Hematopoietic multipotent progenitor cell (in vitro differentiated cells): ENCODE measurements at places on chromosomes 16 and 17.

GRCh38 chr17:49691086-49691676 lies 13.3 kb upstream of the SPOP start:
- no peak for DNase-seq

- DNase-seq, result no peak
Measured at GRCh38 chr17:50312308-50312707, 33.6 kb upstream of the XYLT2 start.

DNA sequence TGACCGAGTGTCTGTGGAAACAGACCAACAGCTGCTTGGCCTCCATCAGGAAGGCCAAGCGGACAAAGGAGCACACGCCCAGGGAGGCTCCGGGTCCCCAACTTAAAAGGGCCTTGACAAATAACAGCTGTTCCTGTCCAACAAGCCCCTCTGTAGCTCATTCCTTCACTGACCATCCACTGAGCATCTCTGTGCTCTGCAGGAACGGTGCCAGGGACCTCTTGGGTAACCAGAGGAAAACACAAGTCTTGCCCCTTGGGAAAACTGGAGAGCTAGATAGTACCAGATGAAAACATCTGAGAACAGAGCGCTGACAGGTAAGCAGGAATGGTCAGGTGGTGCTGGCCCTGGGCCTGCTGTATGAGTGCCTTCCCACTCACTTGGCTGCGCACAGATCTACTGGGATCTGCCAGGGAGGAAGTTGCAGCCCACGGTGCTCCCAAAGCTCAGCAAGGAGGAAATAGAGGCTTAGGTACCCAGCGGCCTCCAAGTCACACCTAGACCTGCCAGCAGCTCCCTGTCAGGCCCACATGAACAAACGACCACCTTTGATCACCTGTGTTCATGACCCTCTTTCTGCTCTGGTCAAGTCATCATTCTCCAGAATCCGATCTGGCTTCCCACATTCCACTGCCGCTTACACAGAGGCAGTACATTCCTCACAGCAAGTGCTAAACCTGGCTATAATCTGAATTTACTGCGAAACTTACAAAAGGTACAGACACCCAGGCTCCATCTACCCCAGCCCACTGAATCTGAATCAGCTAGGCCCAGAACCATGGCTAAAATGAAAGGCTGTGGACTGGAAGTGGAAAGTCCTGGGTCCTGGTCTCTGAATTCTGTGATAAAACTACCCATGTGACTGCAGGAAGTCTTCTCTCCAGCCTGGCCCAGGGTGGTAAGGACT lies 12.5 kb downstream of the DCAKD start:
- no peak for DNase-seq

DNA sequence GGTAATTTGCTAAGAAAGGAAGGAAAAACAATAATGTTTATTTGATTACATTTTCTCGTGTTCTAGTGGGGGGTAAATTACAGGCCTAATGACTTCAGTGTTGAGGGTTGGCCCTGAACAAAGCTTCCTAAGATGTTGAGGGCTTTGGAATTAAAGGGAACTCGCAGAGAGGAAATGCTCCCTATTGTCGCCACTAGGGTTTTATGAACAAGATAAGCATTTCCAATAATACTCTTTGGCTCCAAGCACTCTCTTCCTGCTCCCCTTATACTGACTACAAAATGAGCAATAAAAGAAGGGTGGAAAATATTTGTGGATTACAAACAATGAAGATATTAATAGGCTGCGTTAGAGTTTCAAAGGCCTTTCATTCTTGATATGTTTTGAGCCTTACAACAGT lies 363.6 kb downstream of the HS3ST3B1 start:
- no peak for DNase-seq

DNA sequence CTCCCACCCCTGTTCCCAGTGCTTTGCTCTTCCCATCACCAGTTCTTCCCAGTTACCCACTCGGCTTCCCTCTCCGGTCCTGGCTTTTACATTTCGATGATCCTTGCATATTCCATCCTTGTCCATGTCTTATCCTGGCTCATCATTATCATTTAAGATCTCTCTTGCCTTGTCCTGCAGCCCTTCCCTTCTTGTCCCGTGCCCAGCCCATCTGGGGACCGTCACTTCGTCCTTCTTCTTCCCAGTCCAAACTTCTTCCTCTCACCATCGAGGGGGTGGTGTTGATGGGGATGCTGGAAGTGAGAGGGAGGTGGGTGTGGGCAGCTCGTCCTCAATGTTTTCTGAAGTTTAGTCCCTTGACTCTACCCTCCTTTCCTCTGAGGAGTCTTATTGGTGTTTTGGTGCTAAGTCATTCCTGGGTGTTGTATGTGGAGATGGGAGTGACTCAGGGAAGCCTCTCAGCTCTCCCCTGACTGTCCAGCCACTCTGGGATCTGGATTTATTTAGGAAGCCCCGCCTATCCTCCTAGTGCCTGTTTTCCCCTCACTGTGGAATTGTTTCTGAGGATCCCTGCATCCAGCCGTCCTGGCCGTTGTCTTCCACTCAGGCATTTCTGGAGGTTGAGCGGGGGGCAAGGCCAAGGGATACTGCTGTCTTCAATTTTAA lies 975 bp downstream of the SNX29 start:
- no peak for DNase-seq
